ENCODE measurements at places on chromosomes 7 and 10.

DNA sequence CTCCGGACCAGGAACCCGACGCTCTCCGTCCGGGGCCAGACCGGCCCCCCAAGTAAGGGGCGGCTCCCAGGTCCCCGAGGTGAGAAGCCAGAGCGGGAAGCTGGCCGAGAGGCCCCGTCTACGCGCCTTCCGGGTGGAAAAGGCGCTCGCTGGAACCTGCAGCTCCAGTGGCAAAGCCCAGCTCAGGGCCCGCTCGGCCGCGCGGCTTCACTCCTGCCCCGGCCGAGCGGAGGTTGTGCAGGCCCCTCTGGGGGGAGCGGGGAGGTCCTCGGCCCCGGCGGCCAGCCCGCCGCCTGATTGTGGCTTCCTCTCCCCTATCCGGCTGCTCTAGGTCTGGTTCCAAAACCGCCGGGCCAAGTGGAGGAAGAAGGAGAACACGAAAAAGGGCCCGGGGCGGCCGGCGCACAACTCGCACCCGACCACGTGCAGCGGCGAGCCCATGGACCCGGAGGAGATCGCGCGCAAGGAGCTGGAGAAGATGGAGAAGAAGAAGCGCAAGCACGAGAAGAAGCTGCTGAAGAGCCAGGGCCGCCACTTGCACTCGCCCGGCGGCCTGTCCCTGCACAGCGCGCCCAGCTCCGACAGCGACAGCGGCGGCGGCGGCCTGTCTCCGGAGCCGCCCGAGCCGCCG, 2.9 kb downstream of the UNCX start:
- DNase-seq, result peak; percentile 39

- no peak for DNase-seq
These were observed 263.4 kb downstream of the BICC1 start for GRCh38 chr10:58775960-58776567.

DNA sequence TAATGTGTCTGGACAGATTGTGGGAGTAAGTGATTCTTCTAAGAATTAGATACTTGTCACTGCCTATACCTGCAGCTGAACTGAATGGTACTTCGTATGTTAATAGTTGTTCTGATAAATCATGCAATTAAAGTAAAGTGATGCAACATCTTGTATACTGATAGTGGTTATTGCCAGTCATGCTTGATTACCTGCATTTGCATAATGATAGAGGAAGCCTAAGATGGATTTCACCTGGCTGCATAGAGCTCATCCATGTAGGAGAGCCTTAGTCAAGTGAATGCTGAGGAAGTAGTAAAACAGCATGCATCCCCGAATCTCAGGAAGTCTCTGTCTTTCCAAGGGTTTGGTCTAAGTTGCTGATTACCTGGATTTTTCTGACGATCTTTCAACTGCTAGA, 64.2 kb upstream of the CAPZA2 start:
- no peak for DNase-seq

GRCh38 chr10:104875561-104875960, 234.5 kb downstream of the SORCS3 start:
- DNase-seq, result no peak

- DNase-seq, result no peak
These were observed 1005.8 kb downstream of the GATA3 start for GRCh38 chr10:9060314-9060713.

- no peak for DNase-seq
These were observed 173.8 kb upstream of the PLXNA4 start for GRCh38 chr7:132750096-132750495.

DNA sequence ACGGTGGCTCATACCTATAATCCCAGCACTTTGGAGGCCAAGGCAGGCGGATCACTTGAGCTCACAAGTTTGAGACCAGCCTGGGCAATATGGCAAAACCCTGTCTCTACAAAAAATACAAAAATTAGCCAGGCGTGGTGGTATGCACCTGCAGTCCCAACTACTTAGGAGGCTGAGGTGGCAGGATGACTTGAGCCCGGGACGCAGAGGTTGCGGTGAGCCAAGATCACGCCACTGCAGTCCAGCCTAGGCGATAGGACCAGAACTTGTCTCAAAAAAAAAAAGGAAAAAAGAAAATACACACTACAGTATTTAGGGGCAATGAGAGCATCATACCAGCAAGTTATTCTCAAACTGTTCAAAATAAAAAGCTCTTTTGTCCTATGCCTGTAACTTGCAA, 59.5 kb downstream of the ABI1 start:
- no peak for DNase-seq

- no peak for DNase-seq
These were observed 58.7 kb downstream of the CYP51A1 start for GRCh38 chr7:92075455-92076158.

DNA sequence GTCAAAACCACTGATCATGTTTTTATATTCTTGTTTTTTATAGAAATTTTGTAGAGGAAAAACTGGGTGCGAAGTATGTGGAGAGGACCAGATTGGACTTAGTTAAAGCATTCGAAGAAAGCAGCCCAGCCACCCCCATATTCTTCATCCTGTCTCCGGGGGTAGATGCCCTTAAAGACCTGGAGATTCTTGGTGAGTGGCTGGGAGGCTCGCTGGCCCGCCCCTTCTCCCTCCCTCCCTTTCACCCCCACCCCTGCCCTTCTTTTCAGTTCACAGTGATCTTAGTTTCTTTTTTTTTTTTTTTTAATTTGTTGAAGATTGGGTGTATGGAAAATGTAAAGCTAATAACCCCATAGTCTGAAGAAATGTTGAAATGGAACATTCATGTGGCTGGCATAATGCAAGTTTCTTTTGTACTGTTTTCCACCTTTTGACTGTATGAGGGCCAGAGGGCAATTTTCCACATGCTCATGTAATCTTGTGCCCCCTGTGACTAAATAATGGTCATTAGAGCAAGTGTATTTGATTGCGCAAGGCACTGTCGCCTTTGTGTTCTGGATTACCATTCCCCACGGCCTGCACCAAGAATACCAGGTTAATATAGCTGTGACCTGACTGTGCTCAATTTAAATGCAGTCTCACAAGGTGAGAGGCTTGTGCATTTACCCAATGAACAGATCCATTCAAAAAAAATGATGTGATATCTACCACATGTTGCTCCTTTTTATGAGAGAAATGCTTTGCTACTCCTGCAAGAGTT, 77.7 kb downstream of the CDCA7L start:
- no peak for DNase-seq

Measured in activated CD4-positive, alpha-beta T cell treated with anti-CD3 and anti-CD28 coated beads for 36 hours (primary cell).